Body of pancreas (tissue), 4 donors: ENCODE measurements at places on chromosomes 1 and 21. TPM values are rescaled to one million over a fixed set of nuclear protein-coding genes. Genes with fewer than 3 reads are reported as not detected.

- DNase-seq: no peak
Measured at GRCh38 chr1:234507626-234508387, 28.8 kb upstream of the TARBP1 start.

CFHR4 gene
- not detected for total RNA-seq

- no peak for DNase-seq
Measured at GRCh38 chr1:150249936-150250335, 7.6 kb upstream of the CA14 start.

DNA sequence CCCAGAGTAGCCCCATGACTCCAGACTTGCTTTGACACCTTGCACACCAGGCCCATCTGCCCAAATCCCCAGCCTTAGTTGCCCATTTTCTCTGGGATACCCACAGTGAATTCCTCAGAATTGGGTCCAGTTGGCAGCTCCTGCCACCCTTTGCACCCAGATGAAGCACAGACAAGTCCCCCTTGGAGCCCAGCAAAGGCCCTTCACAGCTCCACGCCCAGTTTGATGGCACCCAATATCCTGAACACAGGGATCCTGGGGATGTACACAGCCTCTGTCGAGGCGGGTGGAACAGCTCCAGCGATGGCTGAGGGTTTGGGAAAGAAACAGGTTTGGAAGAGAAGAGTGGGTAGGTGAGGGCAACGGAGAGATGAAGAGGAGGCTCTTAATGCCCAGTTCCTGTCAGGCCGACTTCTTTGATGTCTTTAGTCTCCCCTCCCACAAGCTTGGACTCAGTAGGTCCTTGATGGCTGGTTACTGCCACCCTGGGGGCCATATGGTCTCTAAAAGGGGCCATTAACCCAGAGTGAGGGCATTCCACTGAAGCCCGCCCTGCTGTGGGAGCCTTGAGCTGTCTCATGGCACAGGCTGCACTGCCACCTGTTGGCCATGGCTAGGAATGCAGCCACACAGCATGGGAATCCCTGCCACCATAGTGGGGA lies 21.7 kb downstream of the TMEM53 start:
- DNase-seq: peak; percentile 89

DNA sequence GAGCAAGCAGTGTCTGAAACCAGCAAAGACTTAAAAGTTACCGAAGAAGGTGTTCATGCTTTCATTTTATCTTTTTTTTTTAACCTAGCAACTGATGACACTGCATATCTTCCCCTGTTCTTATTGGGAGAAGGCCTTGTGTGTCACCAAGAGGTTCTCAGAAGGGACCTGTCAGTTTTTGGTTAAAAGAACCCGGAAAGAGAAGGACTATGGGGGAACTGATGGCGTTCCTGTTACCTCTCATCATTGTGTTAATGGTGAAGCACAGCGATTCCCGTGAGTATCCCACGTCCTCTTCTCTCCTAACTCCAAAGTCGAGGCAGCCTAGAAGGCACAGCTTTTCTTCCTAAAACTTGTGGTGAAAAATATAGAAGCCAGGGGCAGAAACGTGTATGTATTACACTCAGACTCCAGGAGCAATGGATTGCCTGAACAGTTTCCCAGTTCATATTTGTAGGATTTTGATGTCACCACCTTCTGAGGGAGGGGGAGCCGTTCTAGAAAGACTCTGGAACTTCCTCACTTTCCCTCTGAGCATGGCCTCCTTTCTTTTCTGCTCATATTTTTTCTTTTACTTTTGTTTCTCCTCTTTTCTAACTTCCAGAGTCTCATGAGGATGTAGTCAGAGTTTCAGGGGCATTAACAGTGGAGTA lies at the start of gene MR1:
MR1 (plus strand) TSS at position 185 of the 653 bp plus-strand sequence; CDS start at position 210, 25 bp downstream.
- peak; percentile 21 for DNase-seq

DNA sequence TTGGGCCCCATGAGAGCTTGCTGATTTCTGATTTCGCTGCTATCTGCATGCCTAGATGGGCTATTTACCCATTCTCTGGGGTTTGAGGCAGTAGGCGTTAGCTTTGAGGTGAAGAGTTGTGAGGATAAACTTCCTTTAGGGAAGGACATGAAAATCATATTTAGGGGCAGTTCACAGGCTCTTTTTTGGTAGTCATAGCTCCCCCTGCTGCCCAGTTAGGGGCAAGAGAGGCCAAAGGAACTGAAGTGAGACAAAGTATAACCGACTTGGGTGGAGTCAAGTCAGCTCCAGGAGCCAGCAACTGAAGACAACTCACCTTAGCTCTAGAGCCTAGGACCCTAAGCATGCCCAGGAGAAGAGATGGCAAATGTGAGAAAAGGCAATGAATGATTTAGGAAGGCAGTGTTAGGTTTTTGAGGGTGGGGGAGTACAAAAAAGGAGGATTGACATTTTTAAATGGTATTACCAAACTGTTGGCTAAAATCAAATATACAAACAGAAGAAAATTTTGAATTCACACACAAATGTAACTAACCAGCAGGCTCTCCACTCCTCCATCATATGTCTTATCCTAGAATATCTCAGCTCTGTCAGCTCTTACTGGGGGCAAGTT lies 625.2 kb downstream of the LMO4 start:
- peak; percentile 73 for DNase-seq

- DNase-seq: no peak
Measured at GRCh38 chr21:21119091-21119490, 120.9 kb downstream of the NCAM2 start.

GNG4 gene
- 3.1 TPM for total RNA-seq

S100A7 gene
- total RNA-seq: not detected

TCHHL1 gene
- total RNA-seq: not detected

KMO gene
- 1.3 TPM for total RNA-seq

DNA sequence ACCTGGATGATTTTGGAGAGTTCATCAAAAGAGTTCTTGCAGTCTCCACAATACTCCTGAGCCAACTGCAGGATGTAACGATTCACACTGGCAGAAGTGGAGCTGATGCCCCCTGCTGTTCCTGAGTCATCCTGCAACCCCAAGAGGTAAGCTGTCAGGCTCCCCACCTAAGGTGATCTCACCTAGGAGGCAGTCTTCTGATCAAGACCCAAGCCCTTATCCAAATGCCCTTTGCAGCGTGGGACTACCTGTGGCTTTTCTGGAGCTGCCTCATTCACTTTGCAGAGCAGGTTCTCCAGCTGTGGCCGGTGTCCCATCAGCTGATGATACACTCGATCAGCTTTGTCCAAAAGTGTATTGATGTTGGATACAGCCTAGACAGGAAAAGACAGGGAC lies 96.4 kb downstream of the UBR4 start:
- peak; percentile 49 for DNase-seq

- no peak for DNase-seq
Measured at GRCh38 chr21:34819357-34819999, 150.7 kb downstream of the CLIC6 start.

DNA sequence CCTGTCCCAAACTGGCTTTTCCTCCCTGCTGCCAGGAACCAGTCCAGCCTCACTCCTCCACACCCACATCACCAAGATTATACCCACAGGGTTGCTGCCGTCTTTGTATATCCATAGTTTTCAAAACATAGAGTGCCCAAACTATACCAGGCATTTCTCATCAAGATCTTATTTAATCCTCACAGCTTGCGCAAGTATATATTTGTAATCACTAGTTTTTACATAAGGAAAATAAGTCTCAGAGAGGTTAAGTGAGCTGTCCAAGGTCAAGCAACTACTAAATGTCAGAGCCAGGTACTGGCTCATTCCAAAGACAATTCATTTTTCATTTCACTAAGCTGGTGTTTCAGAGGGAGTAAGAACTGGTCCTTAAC lies 34.9 kb upstream of the ZNF362 start:
- DNase-seq: no peak

APOBEC4 gene
- total RNA-seq: not detected

- DNase-seq: no peak
Measured at GRCh38 chr1:27609618-27610240, 5.8 kb upstream of the AHDC1 start.

ESRRG gene
- 13.5 TPM for total RNA-seq

F5 gene
- 0.33 TPM for total RNA-seq

- no peak for DNase-seq
Measured at GRCh38 chr1:60904099-60904851, 178.1 kb upstream of the NFIA start.

- no peak for DNase-seq
Measured at GRCh38 chr1:24973315-24973714, 43.2 kb upstream of the RUNX3 start.

- DNase-seq: no peak
Measured at GRCh38 chr1:114043054-114043453, 63.8 kb downstream of the OLFML3 start.

DNA sequence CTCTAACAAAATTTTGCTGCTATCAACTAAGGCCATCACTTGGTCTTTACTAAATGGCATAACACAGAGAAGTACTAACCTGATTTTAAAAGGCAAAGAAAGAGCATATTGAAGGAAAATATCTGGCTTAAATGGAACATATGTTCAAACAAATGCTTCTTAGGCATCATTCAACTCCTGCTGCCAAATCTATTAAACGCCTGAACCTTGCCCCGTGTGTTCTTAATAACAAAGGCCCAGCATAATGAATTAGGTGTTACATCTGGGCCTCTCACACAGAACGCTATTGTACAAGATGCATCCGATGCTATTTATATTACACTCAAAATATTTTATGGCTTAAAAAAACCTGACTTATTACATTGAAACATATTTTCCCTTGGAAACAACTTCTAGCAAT lies 48.4 kb downstream of the B3GALNT2 start:
- no peak for DNase-seq

PEX19 gene
- 15.6 TPM for total RNA-seq

DNA sequence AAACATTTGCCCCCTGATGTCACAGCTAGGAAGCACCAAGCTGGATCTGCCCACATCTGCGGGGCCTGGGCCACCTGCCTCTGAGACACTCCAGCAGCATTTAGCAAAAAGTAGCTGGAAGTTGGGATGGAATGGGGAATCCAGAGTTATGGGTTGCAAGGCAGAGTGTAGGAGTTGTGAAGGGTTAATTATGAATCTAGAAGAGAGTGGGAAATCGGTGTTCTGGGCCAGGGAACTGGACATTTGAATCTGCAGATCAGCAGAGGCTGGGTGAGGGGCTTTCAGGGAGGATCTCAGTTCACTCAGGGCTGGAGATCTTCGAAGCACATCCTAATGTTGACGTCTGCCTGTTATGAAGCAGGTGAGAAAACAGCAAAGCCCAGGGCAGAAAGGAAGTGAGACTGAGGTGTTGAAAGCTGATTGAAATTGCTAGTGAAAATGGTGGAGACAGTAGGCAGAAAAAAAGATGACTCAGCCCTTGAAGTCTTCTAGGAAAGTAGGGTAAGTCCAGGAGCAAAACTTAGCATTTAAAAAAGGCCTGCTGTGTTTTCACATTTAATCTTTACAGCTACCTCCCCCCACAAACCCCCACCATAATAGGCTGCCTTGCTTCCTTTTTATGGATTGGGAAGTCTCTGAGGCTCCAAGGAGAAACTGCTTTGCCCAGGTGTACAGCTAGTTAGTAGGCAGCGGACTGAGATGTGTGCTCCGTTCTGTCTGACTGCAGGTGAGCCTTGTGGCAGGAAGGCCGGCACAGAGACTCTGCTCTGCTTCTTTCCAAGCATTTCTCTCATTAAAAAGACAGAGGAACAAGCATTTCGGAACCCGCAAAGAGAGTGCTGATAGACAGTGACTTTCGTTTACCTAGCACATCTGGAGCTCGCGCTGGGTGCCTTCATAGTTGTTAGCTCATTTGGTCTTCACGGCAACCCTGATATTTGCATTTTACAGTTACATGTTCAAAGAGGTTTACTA lies 7.2 kb downstream of the VANGL1 start:
- no peak for DNase-seq

GRCh38 chr1:3172431-3173380 lies 103.7 kb downstream of the PRDM16 start:
- DNase-seq: no peak

- no peak for DNase-seq
Measured at GRCh38 chr1:236370420-236370819, 23.7 kb upstream of the EDARADD start.

DNA sequence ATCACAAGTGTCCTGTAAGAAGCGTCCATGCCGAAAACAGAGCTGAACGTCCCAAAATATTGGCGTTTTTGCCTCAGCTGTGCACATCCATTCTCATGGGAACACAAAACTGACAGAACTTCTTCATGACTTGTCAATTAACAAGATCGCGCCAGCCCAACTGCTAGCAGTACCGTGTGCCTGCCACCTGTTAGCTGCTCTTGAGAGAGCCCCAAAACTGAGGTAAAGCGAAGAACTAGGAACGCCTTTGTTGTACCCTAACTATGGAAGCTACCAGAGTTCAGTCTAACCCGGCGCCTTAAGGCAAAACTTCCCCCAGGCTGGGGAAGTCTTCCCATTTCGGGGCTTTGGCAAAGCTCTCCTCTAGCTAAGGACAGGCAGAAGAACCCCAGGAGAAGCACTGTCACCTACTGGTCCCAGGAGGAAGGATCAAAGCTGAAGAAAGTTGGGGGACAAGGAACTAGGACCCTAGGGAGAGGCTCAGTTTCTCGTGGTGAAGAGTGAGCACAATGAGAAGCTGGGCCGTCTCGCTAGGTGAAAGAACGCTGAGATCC lies 719 bp downstream of the EYA3 start:
- DNase-seq: no peak

- DNase-seq: no peak
Measured at GRCh38 chr1:159802111-159802510, at the start of gene FCRL6. TSS of gene FCRL6 (plus strand) at chr1:159802360. CDS start at chr1:159802425, 65 bp downstream.

DNA sequence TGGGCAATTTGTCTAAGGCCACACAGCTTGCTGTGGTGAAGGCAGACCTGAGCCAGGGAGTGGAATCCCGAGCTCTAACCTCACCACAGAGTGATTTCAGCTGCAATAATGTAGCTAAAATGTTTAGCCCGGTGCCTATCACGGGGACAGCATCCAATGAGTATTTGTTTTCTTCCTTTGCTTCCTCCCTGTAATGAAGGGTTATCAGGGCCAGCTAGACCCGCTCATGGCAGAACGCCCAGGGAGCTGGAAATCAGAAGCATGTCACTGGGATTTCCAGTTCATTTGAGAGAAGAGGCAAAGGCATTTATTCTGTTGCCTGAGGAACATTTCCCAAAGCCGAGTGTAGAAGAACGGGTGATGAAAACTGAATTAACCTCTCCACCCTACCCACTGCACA lies 183.1 kb downstream of the ZSCAN20 start:
- DNase-seq: peak; percentile 45

DNA sequence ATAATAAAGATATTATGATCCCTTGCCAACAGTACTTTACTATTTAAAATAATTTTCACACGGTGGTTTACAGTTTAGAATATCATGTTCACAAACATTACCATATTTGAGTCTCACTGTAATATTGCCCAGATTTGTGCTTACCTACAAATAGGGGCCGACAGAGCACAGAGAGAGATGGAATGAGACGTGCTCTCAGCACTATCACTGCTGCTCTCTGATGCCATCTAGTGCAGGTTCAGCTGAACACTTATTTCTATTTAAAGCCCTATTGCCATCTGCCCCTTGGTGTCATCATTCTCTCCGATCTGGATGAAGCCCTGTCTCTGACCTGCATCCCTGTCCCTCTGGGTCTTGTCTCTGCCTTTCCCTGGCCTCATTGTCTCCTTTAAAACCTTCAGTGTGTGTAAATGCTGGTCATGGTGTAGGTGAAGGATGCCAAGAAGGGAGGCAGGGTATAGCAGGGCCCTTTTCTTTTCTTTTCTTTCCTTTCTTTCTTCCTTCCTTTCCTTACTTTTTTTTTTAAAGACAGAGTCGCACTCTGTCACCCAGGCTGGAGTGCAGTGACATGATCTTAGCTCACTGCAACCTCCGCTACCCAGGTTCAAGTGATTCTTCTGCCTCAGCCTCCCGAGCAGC lies 6.9 kb upstream of the GPATCH4 start:
- peak; percentile 72 for DNase-seq
